Activated CD4-positive, alpha-beta T cell treated with anti-CD3 and anti-CD28 coated beads, Interleukin-2, amount 10 ng/mL, durations not matched to agents 7 days and 5 days (primary cell): ENCODE measurements at places on chromosomes 3 and 15. TPM values are rescaled to one million over a fixed set of nuclear protein-coding genes. Genes with fewer than 3 reads are reported as not detected.

The UROC1 gene
- not detected for total RNA-seq

The WNT5A gene
- total RNA-seq = not detected

GRCh38 chr15:22903427-22903826 lies 65.0 kb downstream of the NIPA2 start:
- H3K27ac ChIP-seq = no peak overlapping the region
- no peaks in the 10 kb centered on the region for H3K27me3 ChIP-seq
- no peak overlapping the region for H3K4me3 ChIP-seq
- H3K36me3 ChIP-seq = peaks cover 5% of the 10 kb centered on the region
- no peaks in the 10 kb centered on the region for H3K4me1 ChIP-seq

- no peak for DNase-seq
- no peak overlapping the region for H3K27ac ChIP-seq
- no peaks in the 10 kb centered on the region for H3K36me3 ChIP-seq
- H3K4me3 ChIP-seq = no peak overlapping the region
- H3K27me3 ChIP-seq = peaks cover 8% of the 10 kb centered on the region
Measured at GRCh38 chr3:109642025-109642424, 304.7 kb upstream of the DPPA4 start.

The SCN11A gene
- total RNA-seq = 0.05 TPM

The SAMD7 gene
- total RNA-seq = not detected

- H3K27me3 ChIP-seq = peaks cover 2% of the 10 kb centered on the region
- no peaks in the 10 kb centered on the region for H3K4me1 ChIP-seq
- H3K27ac ChIP-seq = no peak overlapping the region
- H3K4me3 ChIP-seq = no peak overlapping the region
Measured at GRCh38 chr3:141338881-141339280, 29.4 kb upstream of the ZBTB38 start.

The MFN1 gene
- 36.3 TPM for total RNA-seq

The DPPA2 gene
- not detected for total RNA-seq

GRCh38 chr3:190722181-190722905 lies 140.2 kb downstream of the GMNC start:
- no peak overlapping the region for H3K27ac ChIP-seq
- H3K36me3 ChIP-seq = no peaks in the 10 kb centered on the region
- no peak for DNase-seq
- no peaks in the 10 kb centered on the region for H3K27me3 ChIP-seq

DNA sequence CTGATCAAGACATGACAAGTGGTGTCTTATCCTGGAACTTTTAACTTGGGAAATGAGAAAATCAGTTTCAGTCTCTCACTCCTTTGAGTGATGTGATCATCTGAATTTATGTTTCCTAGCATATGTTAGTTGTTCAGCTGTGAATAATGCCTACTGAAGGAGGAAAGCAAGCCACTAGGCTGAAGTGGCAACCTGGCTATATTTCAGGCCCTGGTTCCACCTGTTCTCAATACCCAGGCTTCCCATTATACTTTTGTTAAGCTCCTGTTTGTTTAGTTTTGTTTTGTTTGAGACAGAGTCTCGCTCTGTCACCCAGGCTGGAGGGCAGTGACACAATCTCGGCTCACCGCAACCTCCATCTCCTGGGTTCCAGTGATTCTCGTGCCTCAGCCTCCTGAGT lies 243.8 kb downstream of the ALCAM start:
- no peak for DNase-seq
- no peaks in the 10 kb centered on the region for H3K27me3 ChIP-seq
- H3K27ac ChIP-seq = no peak overlapping the region
- H3K4me1 ChIP-seq = no peaks in the 10 kb centered on the region
- H3K4me3 ChIP-seq = no peak overlapping the region

- no peaks in the 10 kb centered on the region for H3K36me3 ChIP-seq
- H3K27me3 ChIP-seq = peaks cover 15% of the 10 kb centered on the region
- peaks cover 13% of the 10 kb centered on the region for H3K4me1 ChIP-seq
Measured at GRCh38 chr3:25830373-25831280, 40.7 kb downstream of the OXSM start.

GRCh38 chr3:53705774-53706173 lies 140.4 kb downstream of the CHDH start:
- peaks cover 16% of the 10 kb centered on the region for H3K4me1 ChIP-seq
- DNase-seq = no peak
- no peak overlapping the region for H3K4me3 ChIP-seq

DNA sequence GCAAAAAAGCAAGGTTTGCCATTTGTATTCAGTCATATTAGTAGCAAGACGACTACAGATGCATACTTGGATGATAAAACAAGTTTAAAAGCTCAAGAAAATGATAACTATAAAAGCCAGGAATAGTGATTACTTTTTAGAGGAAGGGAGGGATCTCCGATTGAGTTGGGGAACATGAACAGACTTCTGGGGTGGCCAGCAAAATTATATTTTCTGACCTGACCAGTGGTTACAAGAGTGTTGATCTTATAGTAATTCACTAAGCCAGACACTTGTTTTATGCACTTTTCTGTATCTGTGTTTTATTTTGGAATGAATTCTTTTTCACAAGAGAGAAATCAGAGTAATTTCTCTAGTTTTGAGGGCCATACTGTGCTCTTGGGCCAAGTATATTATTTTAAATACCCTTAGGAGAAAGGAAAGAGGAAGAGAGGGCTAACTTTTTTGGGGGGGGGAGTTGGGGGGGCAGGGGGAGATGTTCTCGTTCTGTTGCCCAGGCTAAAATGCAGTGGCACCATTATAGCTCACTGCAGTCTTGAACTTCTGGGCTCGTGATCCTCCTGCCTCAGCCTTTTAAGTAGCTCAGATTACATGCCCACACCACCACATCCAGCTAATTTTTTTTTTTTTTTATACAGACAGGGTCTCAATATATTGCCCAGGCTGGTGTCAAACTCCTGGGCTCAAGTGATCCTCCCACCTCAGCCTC lies 57.3 kb downstream of the TGFBR2 start:
- no peaks in the 10 kb centered on the region for H3K27me3 ChIP-seq
- H3K4me1 ChIP-seq = peaks cover 95% of the 10 kb centered on the region
- H3K4me3 ChIP-seq = no peak overlapping the region
- peaks cover 74% of the 10 kb centered on the region for H3K36me3 ChIP-seq

GRCh38 chr3:42829628-42830436 lies 20.6 kb downstream of the ACKR2 start:
- H3K4me3 ChIP-seq = no peak overlapping the region
- H3K36me3 ChIP-seq = no peaks in the 10 kb centered on the region
- DNase-seq = no peak
- H3K27ac ChIP-seq = no peak overlapping the region
- H3K4me1 ChIP-seq = peaks cover 13% of the 10 kb centered on the region

- no peaks in the 10 kb centered on the region for H3K4me1 ChIP-seq
- H3K27ac ChIP-seq = no peak overlapping the region
- H3K27me3 ChIP-seq = peaks cover 6% of the 10 kb centered on the region
- H3K4me3 ChIP-seq = no peak overlapping the region
- H3K36me3 ChIP-seq = no peaks in the 10 kb centered on the region
Measured at GRCh38 chr15:57890351-57890750, 175.2 kb downstream of the ALDH1A2 start.

The RNU5B-1 gene
- total RNA-seq = 14.4 TPM

The TTBK2 gene
- total RNA-seq = 12.3 TPM

DNA sequence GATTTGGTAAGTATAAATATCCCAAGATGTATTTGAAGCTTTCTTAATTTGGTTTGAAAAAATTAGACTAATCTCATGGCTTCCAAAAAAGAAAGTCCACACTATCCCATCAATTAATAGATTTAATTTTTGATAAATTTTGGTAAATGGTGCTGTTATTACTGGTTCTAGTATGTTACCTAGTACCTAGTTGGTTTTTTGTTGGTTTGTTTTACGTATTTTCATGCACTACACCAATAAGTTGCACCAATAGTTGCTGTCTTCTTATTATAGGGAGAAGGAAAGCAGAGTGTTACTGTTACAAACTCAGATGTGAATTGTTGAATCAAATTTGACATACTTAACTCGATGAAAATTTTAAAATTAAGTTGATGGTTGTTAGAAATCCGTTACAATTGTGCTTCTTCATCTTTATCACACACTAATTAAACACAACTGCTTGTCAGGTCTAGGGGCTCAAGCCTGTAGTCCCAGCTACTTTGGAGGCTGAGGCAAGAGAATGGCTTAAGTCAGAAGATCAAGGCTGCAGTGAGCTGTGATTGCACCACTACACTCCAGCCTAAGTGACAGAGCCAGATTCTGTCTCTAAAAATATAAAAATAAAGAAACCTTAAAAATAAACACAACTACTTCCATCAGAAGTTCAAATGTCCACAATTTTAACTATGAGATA lies 23.1 kb upstream of the MBNL1 start:
- H3K27me3 ChIP-seq = no peaks in the 10 kb centered on the region
- peaks cover 28% of the 10 kb centered on the region for H3K36me3 ChIP-seq
- peaks cover 35% of the 10 kb centered on the region for H3K4me1 ChIP-seq

DNA sequence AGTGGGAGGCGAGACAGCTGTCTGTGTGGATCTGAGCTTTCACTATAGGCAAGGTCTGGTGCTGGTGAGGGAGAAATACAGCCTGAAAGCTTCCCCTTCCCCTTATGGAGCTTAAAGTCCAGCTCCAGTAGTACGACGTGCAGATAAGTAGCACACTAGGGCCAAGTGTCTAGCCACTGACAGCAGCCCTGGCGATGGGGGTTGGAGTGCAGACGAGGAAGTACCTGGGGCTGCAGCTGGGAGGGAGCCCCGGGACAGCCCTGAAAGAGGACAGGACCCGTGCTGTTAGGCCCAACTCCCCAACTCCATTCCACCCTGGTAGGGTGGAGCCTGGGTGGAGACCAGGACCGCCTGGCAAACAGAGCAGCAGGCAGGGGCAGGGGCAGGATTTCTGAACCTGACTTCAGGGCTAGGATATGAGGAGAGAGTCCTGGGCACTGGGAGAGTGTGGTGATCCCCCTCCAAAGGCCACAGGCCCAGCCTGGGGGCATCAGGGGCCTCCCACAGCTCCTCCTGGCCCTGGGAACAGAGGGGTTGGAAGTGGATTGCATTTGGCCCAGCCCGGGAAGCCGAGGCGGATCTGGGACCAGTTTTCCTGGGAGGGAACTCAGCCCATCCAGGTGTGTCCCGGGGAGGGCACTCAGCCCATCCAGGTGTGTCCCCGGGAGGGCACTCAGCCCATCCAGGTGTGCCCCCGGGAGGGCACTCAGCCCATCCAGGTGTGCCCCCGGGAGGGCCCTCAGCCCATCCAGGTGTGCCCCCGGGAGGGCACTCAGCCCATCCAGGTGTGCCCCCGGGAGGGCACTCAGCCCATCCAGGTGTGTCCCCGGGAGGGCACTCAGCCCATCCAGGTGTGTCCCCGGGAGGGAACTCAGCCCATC lies 42.8 kb downstream of the BDH1 start:
- peaks cover 12% of the 10 kb centered on the region for H3K4me1 ChIP-seq
- no peaks in the 10 kb centered on the region for H3K27me3 ChIP-seq
- H3K27ac ChIP-seq = no peak overlapping the region
- no peak for DNase-seq
- H3K4me3 ChIP-seq = no peak overlapping the region
- peaks cover 34% of the 10 kb centered on the region for H3K36me3 ChIP-seq

DNA sequence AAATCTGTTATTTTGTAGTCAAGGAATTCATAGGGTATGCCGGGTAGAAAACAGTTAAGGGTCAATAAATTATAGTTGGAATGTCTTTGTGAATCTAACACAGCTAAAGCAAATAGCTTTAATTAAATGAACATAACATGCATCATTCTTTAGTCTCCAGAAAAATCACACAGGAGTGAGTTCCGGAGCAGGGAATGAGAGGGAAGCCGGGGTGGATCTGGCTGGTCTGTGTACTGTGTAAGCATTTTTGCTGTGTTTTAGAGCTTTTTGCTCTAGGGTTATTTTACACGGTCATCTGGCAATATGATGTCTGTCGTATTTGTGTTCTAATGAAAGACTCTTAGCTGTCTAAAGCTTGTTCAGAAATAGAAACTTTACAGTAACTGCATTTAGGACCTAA lies 57.5 kb downstream of the MED12L start:
- H3K4me1 ChIP-seq = no peaks in the 10 kb centered on the region
- no peak overlapping the region for H3K4me3 ChIP-seq
- no peak overlapping the region for H3K27ac ChIP-seq

- no peaks in the 10 kb centered on the region for H3K36me3 ChIP-seq
- H3K4me3 ChIP-seq = no peak overlapping the region
- no peaks in the 10 kb centered on the region for H3K27me3 ChIP-seq
- no peak overlapping the region for H3K27ac ChIP-seq
Measured at GRCh38 chr3:71548705-71549384, 34.7 kb downstream of the FOXP1 start.

The CFAP100 gene
- not detected for total RNA-seq

The DZIP3 gene
- 13.8 TPM for total RNA-seq

The RAB5A gene
- 48.0 TPM for total RNA-seq

The LSAMP gene
- total RNA-seq = not detected

The SLC30A4 gene
- 4.3 TPM for total RNA-seq
